ENCODE measurements at places on chromosomes 12 and 14. TPM values are rescaled to one million over a fixed set of nuclear protein-coding genes. Genes with fewer than 3 reads are reported as not detected.

LMNTD1 gene
- not detected for polyA plus RNA-seq

SERPINA9 gene
- not detected for polyA plus RNA-seq

E2F7 gene
- polyA plus RNA-seq, result 7.4 TPM

CLEC4A gene
- 3.6 TPM for polyA plus RNA-seq

TGM1 gene
- polyA plus RNA-seq, result 1.6 TPM

MFAP5 gene
- 0.64 TPM for polyA plus RNA-seq

MAP3K9 gene
- polyA plus RNA-seq, result 3.9 TPM

ADAMTS20 gene
- 0.80 TPM for polyA plus RNA-seq

KRT6C gene
- polyA plus RNA-seq, result not detected

RNF212B gene
- polyA plus RNA-seq, result 1.0 TPM

TAS2R43 gene
- 0.19 TPM for polyA plus RNA-seq

ANKRD33 gene
- 0.45 TPM for polyA plus RNA-seq

DNA sequence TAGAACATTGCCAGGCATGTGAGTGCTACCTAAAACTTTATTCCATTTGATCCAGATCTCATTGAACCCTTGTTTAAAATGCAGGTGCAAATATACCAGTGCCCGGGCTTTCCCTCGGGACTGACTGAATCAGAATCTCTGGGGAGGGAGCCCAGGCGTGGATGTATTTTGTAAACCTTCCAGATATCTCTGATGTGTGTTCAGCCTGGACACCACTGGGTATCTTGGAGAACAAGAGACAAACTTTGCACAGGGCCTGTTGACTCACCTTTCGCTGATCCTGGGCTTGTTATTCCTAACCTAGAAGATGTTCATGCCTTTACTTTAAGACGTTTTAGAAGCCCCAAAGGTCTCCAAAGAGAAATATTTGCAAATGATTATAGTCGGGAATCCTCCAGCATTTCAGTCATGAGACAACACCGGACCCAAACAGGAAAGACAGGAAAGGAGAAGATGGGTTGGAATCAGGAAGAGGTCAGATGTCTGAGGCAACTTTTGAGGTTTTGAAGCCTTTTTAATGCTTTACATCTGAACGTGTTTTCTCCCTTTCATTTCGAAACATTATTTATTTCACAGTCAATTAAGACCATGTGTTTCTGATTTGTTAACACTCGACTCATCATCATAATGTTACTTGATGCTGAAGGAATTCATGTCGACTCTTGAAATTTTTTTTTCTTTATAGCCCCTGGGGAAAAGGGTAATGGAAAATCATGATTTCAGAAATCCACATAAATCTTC is 118.6 kb downstream of the PLXNC1 start:
- DNase-seq, result no peak

DNA sequence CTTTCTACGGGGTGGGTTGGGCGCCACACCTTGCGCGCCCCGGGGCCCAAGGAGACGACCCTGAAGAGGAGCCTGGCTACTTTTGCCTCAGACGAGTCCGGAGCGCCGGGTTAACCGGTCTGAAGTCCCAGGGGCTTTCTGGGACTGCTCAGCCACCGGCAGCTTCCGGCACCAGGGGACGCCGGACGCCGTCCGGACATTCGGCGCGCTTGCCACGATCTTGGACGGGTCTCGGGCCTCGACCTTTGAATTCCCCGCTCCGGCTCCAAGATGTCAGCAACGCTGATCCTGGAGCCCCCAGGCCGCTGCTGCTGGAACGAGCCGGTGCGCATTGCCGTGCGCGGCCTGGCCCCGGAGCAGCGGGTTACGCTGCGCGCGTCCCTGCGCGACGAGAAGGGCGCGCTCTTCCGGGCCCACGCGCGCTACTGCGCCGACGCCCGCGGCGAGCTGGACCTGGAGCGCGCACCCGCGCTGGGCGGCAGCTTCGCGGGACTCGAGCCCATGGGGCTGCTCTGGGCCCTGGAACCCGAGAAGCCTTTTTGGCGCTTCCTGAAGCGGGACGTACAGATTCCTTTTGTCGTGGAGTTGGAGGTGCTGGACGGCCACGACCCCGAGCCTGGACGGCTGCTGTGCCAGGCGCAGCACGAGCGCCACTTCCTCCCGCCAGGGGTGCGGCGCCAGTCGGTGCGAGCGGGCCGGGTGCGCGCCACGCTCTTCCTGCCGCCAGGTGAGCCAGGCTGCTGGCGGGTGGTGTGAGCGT is at the start of gene ACOT4:
ACOT4 (plus strand) TSS at position 184 of the 760 bp plus-strand sequence; CDS start at position 271, 87 bp downstream.
- no peak for DNase-seq

DNA sequence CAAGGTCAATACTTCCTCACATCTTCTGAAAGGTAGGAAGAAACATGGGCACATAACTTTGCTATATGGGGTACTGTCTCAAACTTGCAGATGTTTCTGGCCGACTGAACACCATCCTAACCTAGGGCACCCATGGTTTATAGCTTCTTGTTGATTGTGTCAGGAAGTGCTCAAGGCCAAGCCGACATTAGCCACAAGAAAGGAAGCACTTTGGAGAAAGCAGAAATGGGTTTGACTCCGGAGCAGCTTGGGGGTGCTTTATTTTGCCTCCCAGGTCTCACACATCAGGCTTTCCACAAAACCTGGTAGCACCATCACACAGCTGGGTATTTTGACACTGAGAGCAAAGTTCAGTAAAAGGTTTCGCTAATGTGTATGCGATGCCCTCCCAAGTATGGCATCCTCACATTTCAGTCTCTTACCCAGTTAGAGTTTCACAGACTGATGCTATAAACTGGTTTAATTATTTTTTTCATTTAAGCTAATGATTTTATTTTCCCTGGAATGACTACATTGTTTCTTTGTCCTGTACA is 25.2 kb upstream of the BHLHE41 start:
- no peak for DNase-seq

- no peak for DNase-seq
Observed at GRCh38 chr12:58415716-58416115, 474.3 kb downstream of the ATP23 start.

- no peak for DNase-seq
Observed at GRCh38 chr12:100520048-100520769, 46.5 kb downstream of the NR1H4 start.

GRCh38 chr14:94540031-94540794 is 21.0 kb upstream of the SERPINA4 start:
- DNase-seq, result peak; percentile 30

- DNase-seq, result no peak
Observed at GRCh38 chr14:76138758-76139723, 12.7 kb upstream of the GPATCH2L start.

DNA sequence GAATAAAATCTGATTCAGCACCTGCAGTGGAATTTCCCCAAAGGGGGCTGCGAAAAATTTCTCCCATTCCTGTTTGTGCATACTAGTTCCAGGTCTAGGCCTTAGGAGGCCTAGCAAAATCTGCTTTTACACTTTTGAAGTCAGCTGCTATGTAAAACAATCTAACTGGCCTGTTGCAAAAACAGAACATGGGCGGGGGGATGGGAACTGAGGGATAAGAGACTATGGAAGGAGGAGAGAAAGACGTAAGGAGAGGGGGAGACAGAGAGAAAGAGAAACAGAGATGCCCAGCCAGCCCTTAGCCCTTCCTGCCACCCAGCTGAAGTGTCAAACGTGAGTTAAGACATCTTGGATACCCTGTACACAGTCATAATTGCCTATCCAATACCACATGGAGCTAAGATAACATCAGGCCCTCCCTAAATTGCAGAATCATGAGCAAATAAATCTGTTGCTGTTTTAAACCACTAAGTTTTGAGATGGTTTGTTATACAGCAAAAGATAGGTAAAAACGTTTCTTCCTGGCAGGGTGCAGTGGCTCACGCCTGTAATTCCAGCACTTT is 45.6 kb downstream of the SPTLC2 start:
- no peak for DNase-seq

GRCh38 chr12:46263140-46264016 is 5.5 kb downstream of the SLC38A1 start:
- DNase-seq, result no peak

DNA sequence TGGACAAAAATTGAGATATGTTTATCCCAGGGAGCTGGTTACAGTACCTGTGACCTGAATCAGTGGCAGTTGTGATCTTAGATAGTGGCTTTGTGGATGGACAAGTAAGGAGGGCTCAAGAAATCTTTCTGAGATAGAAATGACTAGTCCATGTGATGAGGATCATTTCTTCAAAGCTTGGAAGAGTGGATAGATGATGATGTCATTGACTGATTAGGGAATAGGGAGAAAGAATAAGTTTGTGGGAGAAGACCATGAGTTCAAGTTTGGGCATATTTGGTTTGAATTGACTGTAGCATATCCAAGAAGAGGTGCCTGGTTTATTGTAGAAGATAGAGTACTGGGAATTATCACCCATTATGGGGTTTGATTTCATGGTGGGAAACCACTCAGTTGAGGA is 336.7 kb upstream of the PRICKLE1 start:
- DNase-seq, result no peak

GRCh38 chr12:7113389-7113871 is 4.4 kb upstream of the C1RL start:
- no peak for DNase-seq

- no peak for DNase-seq
Observed at GRCh38 chr12:76945867-76946266, 67.0 kb upstream of the CSRP2 start.

GRCh38 chr12:92075425-92075914 is 70.2 kb downstream of the BTG1 start:
- DNase-seq, result no peak

GRCh38 chr12:100445081-100445481 is 28.6 kb upstream of the NR1H4 start:
- no peak for DNase-seq

- DNase-seq, result no peak
Observed at GRCh38 chr12:16504200-16504599, 101.8 kb downstream of the LMO3 start.

DNA sequence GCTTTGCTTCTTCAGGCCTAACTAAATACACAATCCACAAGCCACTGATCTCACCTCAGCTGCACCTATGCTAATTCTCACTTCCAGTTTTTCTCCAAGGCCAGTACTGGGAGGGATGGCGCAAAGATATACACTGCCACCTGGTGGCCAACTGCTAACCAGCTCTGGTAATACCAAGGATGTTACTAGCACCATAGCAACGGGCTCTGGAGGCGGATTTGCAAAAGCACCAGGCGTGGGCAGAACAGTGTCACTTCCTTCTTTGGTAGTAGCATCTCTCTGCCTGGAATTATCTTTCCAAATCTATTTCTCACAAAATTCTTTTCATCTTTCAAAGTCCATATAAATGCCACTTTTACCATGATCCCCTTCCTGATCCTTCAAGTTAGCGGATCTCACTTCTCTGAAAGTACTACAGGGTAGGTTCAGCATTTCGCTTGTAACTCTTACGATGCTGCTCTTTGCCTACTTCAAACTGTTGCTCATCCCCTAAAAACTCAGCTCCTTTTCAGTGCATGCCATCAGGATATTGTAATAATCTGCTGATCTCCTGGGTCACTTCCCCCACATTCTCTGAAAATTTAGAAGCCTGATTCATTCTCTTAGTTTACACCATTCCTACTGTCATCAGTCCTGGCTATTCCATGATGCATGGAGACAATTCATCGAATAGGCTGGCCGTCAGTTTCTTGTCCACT is 37.1 kb upstream of the FOXJ2 start:
- DNase-seq, result peak; percentile 66

DNA sequence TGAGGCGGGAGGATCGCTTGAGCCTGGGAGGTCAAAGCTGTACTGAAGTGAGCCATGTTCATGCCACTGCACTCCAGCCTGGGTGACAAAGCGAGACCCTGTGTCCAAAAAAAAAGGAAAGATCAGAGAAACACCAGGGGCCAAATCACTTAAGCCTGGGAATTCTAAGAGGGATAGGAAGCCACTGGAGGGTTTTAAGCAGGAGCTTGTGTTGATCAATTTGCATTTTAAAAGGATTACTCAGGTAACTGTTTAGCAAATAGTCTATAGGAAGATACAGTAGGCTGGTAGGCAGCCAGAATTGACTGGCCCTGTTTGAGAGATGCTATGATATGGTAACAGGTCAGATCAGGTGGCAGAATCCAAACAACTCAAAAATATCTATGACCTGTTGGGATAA is 162.7 kb downstream of the SPTSSA start:
- DNase-seq, result no peak

DNA sequence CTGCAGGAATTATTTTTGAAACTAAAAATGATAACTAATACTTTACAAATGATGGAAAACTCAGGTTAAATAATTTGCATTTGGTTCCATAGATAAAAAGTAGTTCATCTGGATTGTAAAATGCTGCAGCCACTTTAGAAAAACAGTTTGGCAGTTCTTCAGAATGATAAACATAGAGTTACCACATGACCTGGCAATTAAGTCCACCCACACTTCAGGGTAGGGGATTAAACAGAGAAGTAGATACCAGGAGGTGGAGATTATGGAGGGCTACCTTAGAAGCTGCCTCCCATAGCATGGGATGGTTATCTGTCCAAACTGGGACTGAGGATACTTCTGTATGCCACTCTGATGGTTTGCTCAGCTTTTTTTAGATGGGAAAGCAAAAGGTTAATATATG is 22.2 kb downstream of the ARF6 start:
- no peak for DNase-seq

GRCh38 chr12:11650286-11651281 is 1.1 kb downstream of the ETV6 start:
- DNase-seq, result no peak

DNA sequence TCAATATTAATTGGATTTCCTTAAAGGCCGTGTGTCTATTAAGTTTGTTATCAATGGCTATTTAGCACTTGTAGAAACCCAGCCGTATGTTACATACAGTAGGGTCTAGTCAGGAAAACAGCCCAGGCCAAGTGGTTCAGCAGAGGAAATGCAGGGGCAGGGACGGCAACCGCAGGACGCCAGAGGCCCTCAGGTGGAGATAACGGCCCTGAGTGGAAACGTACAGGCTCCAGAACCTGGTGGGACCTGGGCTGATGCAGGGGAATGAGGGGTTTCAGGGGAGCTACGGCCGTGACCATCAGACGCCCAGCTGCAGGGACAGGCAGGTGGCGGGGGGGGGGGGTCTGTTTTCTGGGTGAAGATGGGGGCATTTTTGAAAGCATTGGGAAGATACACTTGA is 3.7 kb upstream of the ANKLE2 start:
- no peak for DNase-seq

- DNase-seq, result no peak
Observed at GRCh38 chr14:95500201-95500681, 16.2 kb downstream of the SYNE3 start.

DNA sequence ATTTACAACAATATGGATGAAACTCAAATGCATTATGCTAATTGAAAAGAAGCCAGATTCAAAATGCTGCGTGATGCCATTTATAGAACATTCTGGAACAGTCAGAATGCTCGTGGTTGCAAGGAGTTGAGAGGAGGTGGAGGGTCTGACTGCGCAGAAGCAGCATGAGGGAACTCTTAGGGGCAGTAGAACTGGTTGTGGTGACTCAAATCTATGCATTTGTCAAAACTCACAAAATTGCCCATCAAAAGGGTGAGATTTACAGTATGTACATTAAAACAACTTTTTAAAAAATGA is 113.7 kb upstream of the PDZRN4 start:
- DNase-seq, result no peak

All from renal cortex interstitium (tissue), 15 donors.